Fibroblast of mammary gland (primary cell): ENCODE measurements at places on chromosomes 11 and 22.

DNA sequence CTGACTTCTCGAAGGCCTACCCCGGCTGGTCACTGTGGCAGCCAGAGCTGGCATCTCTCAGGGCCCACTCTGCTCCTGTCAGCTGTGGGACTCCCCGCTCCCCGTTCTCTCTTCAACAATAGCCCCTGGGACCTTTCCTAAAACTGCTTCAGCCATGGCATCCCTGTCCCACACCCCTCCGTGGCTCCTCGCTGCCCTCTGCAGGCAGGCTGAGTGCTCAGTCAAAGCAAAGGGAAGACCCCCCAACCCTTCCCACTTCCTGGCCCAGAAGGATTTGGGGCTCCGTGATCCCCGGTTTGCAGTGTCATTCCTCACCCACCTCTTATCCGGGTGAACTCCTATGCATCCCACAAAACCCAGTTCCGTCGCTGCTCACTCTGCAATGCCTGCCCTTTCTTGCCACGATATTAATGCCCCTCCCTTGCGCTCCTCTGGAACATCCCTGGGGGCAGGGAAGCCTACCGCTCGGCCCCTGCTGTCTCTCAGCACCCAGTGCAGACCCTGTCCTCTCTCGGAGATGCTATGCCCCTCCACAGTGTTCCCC is 1.6 kb upstream of the TH start:
- DNase-seq, result no peak

DNA sequence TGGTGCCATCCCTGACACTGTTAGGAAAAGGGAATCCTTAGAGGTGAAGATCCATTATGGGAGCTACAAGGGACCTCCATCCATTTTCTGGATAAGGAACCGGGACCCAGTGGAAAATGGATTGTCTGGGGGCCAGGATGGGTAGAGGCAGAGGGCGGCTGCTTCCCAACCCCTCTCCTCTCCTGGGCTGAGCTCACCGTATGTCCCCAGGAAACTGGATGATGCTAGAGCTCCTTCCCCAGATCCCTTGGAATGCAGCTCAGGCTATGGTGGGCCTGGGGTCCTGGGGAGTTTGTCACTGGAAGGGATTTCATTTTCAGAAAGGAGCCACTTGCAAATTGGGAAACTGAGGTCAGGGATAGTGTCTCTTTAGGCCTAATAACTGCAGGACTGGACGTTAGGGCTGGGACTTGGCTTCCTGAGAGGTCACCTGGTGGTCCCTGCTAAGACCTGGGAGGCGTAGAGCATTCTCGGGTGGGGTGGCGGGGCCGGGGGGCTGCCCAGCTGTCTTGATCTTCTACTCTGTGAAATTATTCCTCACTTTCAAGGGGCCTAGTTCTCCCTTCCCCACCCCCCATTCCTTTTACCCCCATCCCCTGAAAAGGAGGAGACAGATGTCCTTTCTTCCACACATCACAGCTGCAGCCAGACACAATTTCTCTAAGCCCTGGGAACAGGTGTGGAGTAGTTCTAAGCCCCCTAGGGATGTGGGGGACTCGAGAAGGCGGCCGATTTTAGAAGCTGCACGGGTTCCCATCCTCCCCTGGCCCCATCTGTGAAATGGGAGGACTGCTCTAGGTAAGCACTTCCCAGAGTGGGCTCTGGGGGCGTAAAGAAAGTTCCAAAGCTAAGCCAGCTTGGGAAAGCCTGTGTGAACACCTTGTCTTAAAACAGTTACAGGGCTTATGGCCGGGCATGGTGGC is 99.8 kb downstream of the PKNOX2 start:
- DNase-seq, result no peak

GRCh38 chr11:83287631-83288030 is 1.5 kb upstream of the CCDC90B start:
- no peak for DNase-seq

DNA sequence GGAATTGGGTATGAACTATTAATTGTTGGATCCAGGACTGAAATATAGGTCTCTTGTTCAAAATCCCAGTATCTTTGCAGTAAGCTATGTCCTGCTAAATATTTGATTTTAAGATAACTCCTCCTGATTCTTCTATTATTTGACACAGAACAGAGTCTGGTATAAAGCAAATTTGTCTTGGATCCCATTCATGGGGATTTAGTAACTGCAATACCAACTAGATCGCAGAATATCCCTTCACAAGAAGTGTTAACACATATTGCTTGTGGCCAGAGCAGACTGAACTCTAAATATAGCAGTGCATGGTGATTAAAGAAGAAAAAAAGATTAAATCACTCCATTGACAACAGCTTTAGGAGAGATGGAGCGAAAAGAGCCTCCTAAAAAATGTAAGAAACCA is 68.2 kb upstream of the ARHGAP42 start:
- no peak for DNase-seq
